ENCODE measurements at places on chromosomes 7 and 10. TPM values are rescaled to one million over a fixed set of nuclear protein-coding genes. Genes with fewer than 3 reads are reported as not detected.

The SFRP4 gene
- total RNA-seq, result not detected

The SEMA3E gene
- not detected for total RNA-seq

The PANK1 gene
- 3.9 TPM for total RNA-seq

The PRKCQ gene
- total RNA-seq, result 47.1 TPM

DNA sequence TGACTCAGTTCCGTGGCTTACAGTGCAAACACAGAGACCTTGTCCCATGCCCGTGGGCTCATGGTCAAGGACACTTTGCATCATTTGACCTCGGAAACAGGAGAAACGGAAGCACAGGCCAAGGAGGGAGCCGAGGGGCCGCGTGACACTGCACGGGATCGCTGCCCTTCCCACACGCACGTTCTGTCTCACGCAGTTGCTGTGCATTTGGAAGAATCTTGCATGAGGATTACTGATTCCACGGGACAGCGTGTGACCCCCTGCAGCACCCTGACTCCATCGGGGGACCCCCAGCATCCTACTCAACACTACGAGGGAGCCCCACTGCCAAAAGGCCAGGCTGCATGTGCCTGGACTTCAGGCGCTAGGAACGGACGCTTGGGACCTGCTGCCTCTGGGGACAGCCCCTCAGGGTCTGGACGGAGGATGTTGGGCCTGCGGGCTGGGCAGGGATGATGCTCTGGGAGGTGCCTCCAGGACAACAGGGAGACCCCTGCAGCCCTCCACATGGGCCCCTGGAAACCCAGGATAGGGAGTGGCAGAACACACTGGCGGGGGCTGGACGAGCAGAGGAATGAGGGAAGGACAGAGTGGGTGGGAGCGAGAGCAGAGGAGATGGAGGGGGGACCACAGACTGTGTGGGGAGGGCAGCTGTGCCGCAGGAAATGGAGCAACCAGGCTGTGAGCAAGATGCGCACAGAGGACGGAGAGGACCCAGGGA lies 222.2 kb downstream of the DNAJB6 start:
- no peak for DNase-seq

GRCh38 chr7:146022776-146023175 lies 93.8 kb upstream of the CNTNAP2 start:
- DNase-seq, result no peak

GRCh38 chr10:5565671-5566581 lies 41.2 kb downstream of the CALML3 start:
- no peak for DNase-seq

DNA sequence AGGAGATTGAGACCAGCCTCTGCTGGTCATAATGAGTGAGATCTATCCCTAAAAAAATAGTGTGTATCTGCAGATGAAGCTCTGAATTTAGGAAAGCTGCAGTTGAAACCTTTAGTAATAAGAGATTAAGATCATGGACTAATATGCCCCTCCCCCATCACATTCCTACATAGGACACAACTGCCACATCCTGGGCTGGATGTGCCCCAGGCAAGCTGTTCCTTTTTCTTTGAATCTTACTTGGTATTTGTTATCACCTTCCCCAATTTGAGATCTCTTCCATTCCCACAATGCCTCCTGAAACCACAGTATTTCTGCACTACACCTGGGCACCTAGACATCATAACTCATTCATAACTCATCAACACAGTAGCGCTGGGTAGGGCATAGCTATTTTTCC lies 74.1 kb downstream of the DOCK1 start:
- no peak for DNase-seq

GRCh38 chr10:111923032-111923431 lies 260.5 kb downstream of the GPAM start:
- DNase-seq, result no peak

GRCh38 chr7:154795437-154795836 lies 207.5 kb downstream of the PAXIP1 start:
- DNase-seq, result no peak

DNA sequence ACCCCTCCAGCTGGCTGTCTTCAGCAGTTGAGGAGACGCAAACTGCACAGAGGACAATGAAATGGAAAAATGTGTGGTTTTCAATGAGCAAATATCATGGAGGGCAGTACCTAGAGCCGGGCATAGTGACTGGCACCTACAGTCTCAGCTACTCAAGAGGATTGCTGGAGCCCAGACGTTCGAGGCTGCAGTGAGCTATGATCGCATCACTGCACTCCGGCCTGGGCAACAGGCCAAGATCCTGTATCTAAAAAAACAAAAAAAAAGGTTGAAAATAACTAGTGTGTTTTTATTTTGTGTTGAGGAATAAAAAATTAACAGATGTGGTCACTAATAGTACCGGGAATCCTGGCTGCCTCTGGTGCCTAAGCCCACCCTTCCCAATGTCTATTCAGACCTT lies 345.5 kb downstream of the GALNT17 start:
- no peak for DNase-seq

DNA sequence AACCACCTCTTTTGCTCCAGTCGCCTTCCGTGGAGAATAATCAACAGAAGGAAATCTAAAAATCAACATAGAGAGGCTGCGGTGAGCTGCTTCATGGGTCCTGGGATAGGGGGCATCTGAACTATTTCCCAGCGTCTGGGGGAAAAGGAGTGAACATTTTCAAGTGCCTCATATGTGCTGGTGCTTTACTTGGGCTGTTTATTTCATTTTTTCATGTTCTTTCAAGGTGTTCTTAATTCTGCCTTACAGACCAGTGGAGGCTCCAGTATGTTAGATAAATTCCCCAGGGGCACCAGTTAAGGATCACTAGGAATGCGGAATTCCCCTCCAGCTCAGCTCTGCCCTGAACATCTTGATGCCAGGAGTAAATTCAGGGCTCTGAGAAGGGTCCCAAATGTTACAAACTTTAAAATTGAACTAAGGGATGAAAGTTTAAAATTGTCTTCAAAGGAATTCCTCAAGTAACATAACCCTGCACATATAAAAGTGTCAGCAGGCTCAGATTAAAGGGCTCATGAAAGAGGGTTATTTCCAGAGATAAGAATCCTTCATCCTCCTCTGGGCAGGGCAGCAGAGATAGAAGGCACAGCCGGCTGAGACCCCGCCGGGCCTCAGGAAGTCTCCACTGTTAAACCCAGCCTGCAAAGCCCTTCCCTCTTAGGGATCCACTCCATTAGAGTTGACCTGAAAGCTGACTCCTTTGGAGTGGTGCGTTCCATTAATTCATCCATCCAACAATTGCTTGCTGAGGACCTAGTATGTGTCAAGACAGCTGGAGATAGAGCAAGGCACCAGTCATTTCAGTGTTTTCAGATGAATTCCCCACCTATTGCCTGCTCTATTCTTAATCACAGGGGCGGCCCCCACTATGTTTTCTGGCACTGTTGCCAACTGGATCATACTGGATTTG lies 345.8 kb downstream of the KCNMA1 start:
- no peak for DNase-seq

- DNase-seq, result no peak
Observed at GRCh38 chr7:121085922-121086321, 97.4 kb downstream of the CPED1 start.

DNA sequence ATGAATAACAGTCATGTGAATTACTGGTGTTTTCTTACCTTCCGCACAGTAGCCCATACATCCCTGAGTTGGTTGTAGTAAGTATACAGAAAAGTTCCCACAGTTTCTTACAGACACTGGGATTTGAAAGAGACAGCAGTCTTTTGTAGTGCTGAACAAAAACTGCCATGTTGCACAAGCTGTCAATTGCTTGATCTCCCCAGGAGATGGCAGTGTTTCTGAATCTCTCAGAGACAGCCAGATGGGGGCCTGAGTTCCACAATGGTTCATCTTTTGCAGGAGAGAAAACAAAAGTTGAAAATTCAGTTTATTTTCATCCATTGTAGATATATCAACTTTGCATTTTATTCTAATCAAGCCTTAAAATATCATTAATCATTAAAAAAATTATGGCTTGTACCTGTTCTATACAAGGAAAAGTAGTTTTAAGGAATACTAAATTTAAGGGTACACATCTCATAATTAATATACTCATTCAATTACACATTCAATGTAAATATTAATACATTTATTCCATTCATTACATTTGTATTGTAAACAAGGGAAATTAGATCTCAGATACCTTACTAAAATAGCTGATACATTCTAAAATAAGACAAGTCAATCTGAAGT lies 14.5 kb downstream of the VWDE start:
- DNase-seq, result peak; percentile 62

Measured in activated CD8-positive, alpha-beta T cell treated with anti-CD3 and anti-CD28 coated beads for 36 hours (primary cell).